ENCODE measurements at places on chromosomes 13 and 19. TPM values are rescaled to one million over a fixed set of nuclear protein-coding genes. Genes with fewer than 3 reads are reported as not detected.

Gene OR10H1
- total RNA-seq = not detected

Gene EGLN2
- 99.5 TPM for total RNA-seq

Gene FCHO1
- total RNA-seq = 3.1 TPM

Gene ZNF224
- 29.3 TPM for total RNA-seq

Gene CNN1
- 520 TPM for total RNA-seq

Gene CGB2
- total RNA-seq = not detected

Gene ENOX1
- 4.2 TPM for total RNA-seq

Gene TPTE2
- total RNA-seq = 0.24 TPM

Gene ABCC4
- total RNA-seq = 5.0 TPM

Gene VSTM2B
- total RNA-seq = 0.39 TPM

Gene POU2F2
- not detected for total RNA-seq

Gene ACP5
- total RNA-seq = not detected

Gene BRSK1
- total RNA-seq = 34.7 TPM

Gene CASP14
- not detected for total RNA-seq

Gene CKM
- 406 TPM for total RNA-seq

Gene ZNF560
- 0.80 TPM for total RNA-seq

Gene ZSCAN1
- 38.4 TPM for total RNA-seq

Gene IGSF23
- total RNA-seq = not detected

Gene RPL13A
- total RNA-seq = 2,350 TPM

Gene SULT2A1
- not detected for total RNA-seq

Gene ERVV-1
- total RNA-seq = not detected

Gene KLK12
- total RNA-seq = not detected

Gene ZNF90
- total RNA-seq = 11.1 TPM

Gene MEIOSIN
- total RNA-seq = 0.11 TPM

Gene RASIP1
- total RNA-seq = 3.2 TPM

Gene RXFP2
- not detected for total RNA-seq

All from cardiac muscle cell (in vitro differentiated cells and primary cell).